Caudate nucleus (tissue), 63 donors: ENCODE measurements at places on chromosomes 16 and 17.
A peak's percentile ranks its signal among the peaks of the same experiment; 100 is the strongest.

DNA sequence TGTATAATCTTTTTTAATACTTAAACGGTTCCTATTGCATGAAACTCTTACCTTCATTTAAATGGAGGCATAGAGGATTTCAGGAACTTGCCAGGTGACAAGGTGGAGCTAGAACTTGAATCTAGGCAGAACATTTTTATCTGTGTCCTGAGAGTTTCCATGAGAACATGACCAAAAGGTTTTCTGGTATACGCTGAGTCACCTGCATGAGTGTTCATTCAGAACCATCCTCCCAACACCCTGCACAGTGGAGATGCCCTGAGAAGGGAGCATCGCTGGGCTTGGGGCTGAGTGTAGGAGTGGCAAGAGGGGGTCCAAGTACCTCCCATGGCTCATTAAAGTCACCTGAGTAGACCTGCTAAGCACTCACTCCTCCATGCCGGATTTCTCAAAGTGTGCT, 169.7 kb upstream of the CACNG5 start:
- DNase-seq: no peak

GRCh38 chr16:21283521-21284289, 5.6 kb upstream of the CRYM start:
- peak; percentile 30 for DNase-seq

DNA sequence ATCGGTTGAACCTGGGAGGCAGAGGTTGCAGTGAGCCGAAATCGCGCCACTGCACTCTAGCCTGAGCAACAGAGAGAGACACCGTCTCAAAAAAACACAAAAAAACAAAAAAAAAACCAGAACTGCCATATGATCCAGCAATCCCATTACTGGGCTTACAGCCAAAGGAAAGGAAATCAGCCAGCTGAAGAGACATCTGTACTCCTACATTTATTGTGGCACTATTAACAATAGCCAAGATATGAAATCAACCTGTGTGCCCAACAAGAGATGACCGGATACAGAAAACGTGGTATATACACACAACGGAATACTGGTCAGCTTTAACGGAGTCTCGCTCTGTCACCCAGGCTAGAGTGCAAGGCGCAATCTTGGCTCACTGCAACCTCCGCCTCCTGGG, 14.6 kb downstream of the FANCA start:
- DNase-seq: no peak

GRCh38 chr16:83113317-83113716, 486.5 kb downstream of the CDH13 start:
- peak; percentile 22 for DNase-seq

GRCh38 chr17:27530764-27531391, 74.6 kb downstream of the KSR1 start:
- DNase-seq: no peak

- no peak for DNase-seq
Observed at GRCh38 chr16:17459903-17460521, 10.7 kb downstream of the XYLT1 start.
